Activated CD8-positive, alpha-beta T cell treated with anti-CD3 and anti-CD28 coated beads for 36 hours (primary cell): ENCODE measurements at places on chromosomes 2 and 18. TPM values are rescaled to one million over a fixed set of nuclear protein-coding genes. Genes with fewer than 3 reads are reported as not detected.

Gene DYNAP
- not detected for total RNA-seq

Gene CELF4
- total RNA-seq, result not detected

- DNase-seq, result no peak
These were observed 138.9 kb downstream of the SLC4A10 start for GRCh38 chr2:161763153-161763552.

GRCh38 chr18:32093102-32093511 lies 1.4 kb downstream of the RNF138 start:
- peak; percentile 40 for DNase-seq

Gene GULP1
- total RNA-seq, result not detected

Gene EIPR1
- 39.1 TPM for total RNA-seq

DNA sequence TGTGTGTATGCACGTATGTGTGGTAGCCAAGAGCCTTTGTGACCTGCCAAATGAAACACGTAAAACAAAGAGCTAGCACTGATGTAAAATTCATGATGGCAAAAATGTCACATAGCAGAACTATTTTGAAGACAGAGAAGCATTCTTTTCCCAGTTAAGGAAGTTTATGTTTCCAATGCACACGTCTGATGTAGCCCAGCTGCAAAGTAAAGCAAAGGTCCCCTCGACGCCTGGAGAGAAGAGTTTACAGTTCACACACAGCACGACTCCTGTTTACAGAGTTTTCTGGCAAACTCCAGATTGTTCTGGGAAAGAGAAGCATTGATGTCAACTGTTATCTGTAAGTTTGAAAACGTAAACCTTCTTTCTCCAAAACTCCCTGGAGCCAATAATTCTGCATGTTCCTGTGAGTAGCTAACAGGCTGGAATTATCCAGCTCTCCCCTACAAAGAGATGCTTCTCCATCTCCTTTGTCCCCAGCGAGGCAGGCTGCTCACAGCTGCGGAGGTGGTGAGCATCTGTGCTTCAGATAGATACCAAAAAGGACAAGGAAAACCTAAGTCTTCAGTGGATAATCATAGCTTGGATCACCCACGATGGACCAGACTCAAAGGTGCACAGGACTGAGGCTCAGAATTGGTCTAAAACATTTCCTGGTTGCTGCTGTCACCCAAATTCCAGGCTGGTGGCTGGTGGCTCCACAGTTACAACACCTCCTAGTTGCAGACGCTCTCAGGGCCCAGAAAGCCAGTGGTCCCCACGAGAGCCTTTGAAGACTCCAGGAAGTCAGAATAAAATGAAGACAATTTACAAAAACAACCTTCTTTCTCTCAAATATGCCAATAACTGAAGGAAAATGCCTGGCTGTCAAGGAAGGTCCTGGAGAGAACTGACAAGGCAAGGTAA lies 87.4 kb downstream of the COL6A3 start:
- DNase-seq, result no peak

- DNase-seq, result peak; percentile 42
These were observed 2.2 kb downstream of the LRATD1 start for GRCh38 chr2:14634489-14635390.

Gene SPEG
- 2.1 TPM for total RNA-seq

DNA sequence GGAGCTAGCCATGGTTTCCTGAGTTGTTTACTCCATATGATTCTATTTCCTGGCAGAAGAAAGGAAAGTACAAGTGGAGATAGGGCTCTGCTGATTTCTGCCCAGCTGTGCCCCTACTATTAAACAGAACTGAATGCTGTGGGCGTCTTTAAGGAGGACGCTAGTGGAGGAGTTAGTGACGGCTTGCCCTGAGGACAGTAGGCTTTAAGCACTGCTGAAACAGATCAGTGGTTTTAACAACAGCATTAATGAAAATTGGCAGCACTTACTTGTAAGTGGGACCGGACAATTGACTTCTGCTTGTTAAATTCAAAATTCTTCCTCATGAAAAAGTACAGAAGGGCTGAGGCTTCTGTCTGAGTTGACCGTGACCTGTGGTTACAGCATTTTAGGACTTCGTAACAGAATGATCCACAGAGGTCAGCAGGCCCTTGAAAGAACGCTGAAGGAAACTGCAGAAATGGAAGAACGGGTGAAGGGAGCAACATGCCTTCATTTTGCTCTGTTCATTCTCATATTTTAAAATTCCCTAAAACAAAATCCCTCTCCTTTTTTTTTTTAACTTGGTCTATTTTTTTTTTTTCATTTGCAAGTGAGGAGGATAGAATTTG lies 80.6 kb upstream of the CCDC195 start:
- DNase-seq, result no peak

DNA sequence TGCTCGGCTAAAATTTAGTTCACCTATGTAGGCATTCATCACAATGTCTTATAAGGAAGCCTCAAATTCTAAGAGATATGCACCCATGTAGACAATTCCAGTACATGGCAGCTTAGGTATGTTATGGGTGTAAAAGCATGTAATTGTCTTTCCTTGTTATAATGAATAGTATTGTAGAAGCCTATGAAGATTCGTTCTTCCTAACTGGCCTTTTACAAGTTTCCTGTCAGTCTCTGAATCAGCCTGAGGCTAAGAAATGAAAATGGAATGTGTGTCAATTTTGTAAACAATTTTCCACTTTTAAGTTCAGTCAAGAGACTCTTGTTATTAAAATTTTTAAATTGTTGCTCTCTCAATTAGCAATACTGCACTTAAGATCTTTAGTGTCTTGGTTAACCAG lies 189.9 kb upstream of the GALNT5 start:
- no peak for DNase-seq

Gene CCDC195
- total RNA-seq, result not detected

Gene NEURL3
- not detected for total RNA-seq

- no peak for DNase-seq
These were observed 4.0 kb downstream of the SNTG2 start for GRCh38 chr2:954687-955000.

GRCh38 chr2:227280895-227281294 lies 44.2 kb upstream of the MFF start:
- no peak for DNase-seq

DNA sequence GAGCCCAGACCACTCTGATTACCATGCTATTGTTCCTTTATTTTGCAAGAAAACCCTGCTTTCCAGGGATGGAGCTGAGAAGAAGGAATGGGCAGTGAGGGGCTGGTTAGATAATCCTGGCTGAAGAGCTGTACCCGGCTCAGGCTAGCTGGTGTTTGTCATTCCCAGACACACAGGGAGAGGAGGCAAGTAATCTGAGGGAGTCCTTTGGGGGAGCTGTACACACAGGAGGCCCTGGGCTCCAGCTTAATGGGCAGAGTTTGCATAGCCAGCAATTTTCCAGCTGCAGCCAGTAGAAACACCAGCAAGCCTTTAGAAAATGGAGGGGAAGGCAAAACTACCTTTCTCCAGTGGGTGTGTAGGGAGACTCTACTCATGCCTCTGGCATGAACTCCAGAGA lies 259.3 kb downstream of the SOX11 start:
- no peak for DNase-seq

GRCh38 chr2:157256626-157257025 lies 879 bp upstream of the GALNT5 start:
- peak; percentile 68 for DNase-seq

DNA sequence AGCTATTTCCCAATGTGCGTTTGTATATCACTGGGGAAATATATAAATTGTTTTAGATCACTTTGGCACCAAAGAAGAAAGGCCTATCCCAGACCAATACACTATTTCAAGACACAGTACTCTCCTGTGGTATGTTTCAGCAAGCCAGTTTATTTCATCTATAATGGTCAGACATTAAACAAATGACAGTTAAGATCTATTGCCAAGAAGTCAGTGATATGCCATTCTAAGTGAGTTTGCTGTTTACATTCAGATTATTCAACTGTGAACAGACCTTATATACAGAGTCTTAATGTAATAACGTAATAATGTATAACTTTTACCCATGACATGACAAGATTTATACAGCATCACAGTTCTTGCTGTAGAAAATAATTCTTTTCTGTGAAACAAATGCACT lies 352.7 kb downstream of the CDH7 start:
- DNase-seq, result no peak

DNA sequence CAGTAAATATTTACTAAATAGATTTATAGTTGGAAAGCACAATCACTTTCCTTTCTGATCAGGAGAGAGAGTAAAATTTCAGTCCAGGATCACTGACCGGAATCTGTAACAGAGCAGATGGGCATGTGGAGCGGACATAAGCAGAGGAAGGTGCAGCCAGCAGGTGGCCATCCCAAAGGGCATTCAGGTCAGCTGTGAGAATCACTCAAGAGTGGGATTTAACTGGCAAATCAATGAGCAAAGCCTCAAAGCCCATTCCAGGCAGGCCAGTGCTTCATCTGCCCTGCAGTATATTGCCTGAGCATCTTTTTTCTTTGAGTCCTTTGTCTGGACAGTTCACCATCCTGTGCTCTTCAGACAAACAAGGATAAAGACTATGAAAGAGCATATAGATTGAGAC lies 166.4 kb upstream of the SLC14A2 start:
- DNase-seq, result no peak

DNA sequence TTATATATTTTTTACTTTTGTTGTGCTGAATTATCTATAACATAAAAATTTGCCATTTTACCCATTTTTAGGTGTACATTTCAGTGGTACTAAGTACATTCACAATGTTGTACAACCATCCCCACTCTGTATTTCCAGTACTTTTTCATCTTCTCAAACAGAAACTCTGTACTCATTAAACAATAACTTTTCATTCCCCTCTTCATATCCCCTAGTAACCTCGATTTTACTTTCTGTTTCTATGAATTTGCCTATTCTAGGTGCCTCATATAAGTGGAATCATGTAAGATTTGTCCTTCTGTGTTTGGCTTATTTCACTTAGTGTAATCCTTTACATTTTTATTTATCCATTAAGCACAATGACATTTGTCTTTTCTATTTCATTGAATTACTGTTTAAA lies 51.3 kb downstream of the GTF2A1L start:
- no peak for DNase-seq

Gene DPP4
- total RNA-seq, result 26.4 TPM

GRCh38 chr18:30999887-31000628 lies 42.5 kb downstream of the DSC3 start:
- DNase-seq, result no peak

Gene UNC50
- 28.3 TPM for total RNA-seq

GRCh38 chr2:43346602-43347567 lies 120.5 kb upstream of the ZFP36L2 start:
- DNase-seq, result no peak

DNA sequence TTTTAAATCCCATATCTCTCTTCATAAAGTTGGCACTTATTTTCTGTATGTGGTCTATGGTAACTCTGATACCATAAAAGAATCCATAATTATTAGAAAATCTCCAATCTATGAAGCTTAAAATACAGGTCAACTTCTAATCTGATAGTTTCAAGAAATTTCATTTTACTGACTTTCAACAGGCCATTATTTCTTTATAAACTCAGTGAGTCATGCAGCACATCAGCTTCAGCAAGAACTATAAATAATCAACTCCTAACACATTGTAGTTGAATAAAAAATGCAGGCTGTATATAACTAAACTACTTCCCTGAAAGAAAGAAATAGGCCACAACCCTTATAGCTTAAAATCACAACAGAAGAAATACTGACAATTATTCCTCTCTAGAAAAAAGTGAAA lies 204.3 kb upstream of the CCDC150 start:
- DNase-seq, result no peak

Gene FBXO48
- total RNA-seq, result 1.3 TPM

Gene GCG
- total RNA-seq, result not detected

DNA sequence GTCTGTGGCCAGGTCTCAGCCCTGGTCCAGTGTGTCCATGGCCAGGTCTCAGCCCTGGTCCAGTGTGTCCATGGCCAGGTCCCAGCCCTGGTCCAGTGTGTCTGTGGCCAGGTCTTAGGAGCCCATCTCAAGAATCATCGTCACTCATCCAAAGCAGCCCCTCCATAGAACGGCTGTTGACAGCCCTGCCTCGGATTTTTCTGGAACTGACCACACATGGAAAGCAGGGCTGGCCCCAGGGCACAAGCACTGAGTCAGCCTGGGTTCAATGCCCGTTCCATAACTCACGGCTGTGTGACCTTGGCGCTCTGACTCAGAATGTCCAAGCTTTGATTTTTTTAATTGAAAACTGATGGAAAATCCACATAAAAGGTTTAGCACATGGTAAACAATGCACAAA lies 59.9 kb upstream of the SNTG2 start:
- no peak for DNase-seq

Gene SAG
- not detected for total RNA-seq

GRCh38 chr18:13982126-13982525 lies 66.8 kb upstream of the MC2R start:
- DNase-seq, result no peak

DNA sequence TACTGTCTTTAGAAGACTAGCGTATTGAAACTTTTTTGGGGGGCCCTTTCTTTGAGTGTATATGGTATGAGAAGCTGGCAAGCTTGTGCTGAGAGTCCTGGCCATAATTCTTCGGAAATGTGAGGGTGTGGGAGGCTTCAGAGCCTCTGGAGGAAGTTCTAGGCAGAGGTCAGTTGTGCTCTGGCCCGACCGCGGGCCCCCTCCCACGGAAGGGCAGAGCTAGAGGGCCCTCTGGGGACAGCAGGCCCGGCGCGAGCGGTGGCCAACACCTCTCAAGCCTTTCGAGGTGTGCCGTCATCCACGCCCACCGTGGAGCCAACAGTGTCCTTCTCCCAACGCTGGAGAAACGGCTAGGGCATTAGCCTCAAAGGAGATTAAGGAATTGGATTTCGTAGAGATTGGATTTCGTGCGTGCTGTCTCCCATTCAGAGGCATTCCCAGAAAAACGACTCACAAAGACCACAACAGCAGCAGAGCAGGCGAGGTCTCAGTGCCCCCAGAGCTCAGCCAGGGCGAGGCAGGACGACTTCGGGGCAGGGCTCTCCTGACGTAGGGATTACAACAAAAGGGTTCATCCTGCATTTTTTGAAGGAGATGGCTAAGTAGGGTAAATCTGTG lies 2.2 kb upstream of the MTCL1 start:
- DNase-seq, result no peak

DNA sequence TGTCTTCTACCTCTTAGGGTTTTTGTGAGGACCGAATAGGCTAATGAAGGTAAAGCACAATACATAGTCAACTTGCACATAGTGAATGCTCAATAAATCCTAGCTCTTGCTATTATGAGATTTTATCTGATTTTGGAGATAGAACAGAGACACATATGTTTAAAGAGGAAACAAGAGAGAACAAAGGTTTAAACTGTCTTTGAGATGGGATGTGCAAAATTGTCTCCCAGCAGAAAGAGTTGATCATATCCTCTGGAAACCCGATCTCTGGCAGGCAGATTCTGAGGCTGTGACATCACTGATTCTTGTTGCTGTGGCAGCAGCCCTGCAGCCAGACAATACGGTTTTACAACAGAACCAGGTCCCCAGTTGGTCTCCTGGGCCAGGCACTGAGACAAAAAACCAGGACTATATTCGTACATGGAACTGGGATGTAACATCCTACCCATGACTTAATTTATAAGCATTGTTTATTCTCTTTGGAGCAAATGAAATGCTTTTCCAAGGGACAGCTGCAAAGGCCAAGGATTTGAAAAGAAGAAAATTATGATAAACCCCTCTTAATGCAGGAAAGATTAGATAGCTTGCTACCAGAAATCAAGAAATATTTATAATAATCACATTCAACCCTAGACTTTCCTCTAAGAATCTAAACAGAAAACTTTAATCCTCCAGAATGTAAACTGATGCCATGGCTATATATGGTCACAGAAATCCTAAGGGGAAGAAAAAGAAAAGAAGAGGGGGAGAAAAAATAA lies 80.2 kb downstream of the SLC8A1 start:
- no peak for DNase-seq

GRCh38 chr2:75589391-75590105 lies 28.8 kb upstream of the EVA1A start:
- no peak for DNase-seq

Gene ESPNL
- total RNA-seq, result 0.11 TPM

GRCh38 chr2:174561283-174561971 lies 36.2 kb downstream of the WIPF1 start:
- no peak for DNase-seq
